Stimulated activated CD8-positive, alpha-beta memory T cell treated with anti-CD3 and anti-CD28 coated beads, Interleukin-7, amount 100 ng/mL, for 48 hours (primary cell): ENCODE measurements at places on chromosomes 5 and 9.

- no peak for DNase-seq
These were observed 1833.8 kb downstream of the EFNA5 start for GRCh38 chr5:105836887-105837286.

- DNase-seq: no peak
These were observed 375.0 kb upstream of the RFX3 start for GRCh38 chr9:3900673-3901318.

DNA sequence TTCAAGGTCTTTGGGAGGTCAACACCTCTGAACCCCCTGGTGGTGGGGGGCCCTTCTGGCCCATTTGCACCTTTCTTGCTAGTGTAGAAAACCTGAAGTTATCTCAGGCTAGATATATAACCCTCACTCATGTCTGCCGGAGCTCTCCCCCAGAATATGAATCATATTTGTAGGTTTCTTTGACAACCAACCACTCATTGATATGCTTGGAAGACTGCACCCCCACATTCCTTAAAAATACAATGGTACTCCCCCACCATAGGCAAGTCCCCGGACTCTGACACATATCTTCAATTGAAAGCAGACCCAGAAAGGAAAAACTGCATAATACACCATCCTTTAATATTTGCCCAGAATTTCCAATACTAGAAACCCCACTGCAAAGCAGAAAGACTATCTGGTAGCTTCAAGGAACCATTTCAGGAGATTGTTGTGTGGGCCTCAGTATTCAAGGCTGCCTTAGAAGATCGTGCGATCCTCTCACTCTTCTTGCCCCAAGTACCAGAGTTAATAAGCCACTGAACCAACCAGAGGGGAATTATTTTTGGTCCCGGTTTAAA lies 978 bp upstream of the UBE2B start:
- DNase-seq: no peak

GRCh38 chr5:78003450-78003849 lies 227.3 kb upstream of the TBCA start:
- no peak for DNase-seq

DNA sequence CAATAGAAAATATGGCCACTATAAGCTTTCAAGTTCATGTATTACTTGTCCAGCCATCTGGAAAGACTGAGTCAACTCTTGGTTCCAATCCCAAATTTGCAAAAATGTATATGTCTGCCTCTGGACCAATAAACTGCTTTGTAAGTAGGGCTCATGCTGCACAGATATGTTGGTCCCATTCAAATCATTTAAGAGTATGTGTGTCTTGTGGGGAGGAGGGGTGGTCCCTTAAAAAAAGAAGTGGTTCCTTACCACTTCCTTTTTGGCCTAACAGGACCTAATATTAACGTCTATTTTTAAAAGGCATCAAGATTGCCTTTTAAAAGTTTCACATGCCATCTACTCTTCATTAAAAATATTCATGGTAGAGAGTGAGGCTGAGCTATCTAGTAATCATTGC lies 214.9 kb downstream of the KCTD16 start:
- no peak for DNase-seq

- no peak for DNase-seq
These were observed 42.9 kb upstream of the SUB1 start for GRCh38 chr5:32542216-32543059.

DNA sequence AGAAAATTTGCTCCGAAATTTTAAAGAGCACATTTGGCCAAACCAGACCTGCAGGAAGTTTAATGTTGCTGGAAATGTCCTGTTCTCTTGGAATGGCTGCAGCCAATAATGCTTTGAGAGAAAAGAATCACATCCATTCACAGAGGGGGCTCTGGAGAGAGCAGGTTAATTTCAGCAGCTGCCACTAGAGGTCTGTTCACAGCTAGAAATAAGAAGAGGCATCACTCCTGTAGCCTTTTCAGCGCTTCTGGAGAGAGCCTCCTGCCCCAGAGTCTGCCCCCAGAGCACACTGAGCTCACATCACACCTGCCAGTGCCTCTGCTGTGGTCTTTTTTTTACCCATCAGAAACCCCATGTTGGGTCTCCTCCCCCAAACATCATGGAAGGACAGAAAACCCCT lies 124.8 kb upstream of the RAD23B start:
- no peak for DNase-seq

- DNase-seq: no peak
These were observed 8.5 kb downstream of the PCDH12 start for GRCh38 chr5:141949511-141949910.

- DNase-seq: no peak
These were observed 58.9 kb downstream of the IRF1 start for GRCh38 chr5:132431632-132432031.

DNA sequence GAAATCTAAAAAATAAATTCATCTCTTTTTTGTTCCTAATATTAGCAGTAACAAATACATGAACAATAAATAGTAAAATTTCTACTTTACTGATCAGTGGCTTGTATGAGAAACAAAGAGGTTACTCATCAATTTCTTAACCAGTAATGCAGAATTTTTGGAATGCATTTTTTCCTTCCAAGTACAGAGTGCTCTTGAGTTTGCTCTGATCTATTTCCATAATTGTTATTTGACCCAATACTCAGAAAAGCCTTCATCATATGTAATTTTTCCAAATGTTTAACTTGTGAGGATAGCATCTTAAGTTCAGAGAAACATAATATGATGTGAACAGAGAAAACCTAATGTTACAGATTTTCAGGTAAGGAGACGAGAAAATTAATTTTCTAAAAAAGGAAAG lies 47.3 kb downstream of the FBN2 start:
- no peak for DNase-seq

DNA sequence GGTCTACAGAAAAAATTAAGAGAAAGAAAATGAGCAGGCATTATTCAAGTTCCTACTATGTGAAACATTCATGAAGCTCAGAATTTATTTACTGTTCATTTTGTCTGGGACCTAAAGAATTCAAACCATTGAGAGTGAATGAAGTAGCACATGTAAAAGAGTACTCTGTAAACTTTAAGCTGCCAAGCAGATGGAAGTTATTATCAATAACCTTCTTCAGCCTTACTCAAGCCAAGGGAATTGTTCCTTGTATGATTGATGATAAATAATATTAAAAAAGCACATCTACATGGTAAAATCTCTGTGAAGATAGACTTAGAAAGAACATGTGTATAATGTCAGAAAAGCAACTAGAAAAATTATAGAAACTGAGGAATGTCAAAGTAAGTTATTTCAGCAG lies 17.8 kb upstream of the GLIS3 start:
- no peak for DNase-seq

- no peak for DNase-seq
These were observed 125.4 kb upstream of the SLC30A5 start for GRCh38 chr5:68968429-68968828.

DNA sequence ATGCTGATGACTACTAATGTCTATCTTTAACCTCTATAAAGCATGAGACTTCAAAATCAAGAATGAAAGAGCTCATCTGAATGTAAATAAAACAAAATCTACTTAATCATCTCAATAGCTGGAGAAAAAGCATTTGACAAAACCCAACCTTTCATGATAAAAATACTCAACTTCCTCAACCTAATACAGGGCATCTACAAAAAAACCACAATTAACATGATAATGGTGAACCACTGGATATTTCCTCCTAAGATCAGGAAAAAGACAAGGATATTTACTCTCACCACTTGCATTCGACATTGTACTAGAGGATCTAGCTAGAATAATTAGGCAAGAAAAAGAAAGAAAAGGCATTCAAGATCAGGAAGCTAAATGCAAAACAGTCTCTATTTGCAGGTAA lies 49.3 kb downstream of the FAM169A start:
- no peak for DNase-seq

GRCh38 chr5:98933445-98934072 lies 4.8 kb upstream of the CHD1 start:
- DNase-seq: no peak

- no peak for DNase-seq
These were observed 153.1 kb downstream of the FOCAD start for GRCh38 chr9:20837166-20837565.

DNA sequence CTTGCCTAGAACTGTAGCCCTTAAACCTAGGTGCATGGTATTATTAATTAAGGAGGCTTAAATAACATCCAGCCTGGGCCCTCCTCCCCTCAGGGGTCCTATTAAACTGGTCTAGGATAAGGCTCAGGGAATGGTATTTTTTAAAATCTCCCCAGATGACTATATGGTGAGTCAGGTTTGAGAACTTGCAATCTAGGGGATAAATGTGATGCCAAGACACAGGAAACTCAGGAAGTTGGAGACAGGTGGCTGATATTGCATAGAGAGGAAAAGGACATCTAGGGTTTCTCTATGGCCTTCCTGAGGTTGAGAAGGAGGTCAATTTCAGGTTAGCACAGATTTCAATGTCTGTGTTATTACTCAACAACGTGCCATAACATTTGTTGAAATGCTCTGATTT lies 581.0 kb downstream of the TLE1 start:
- no peak for DNase-seq

GRCh38 chr5:140041099-140041491 lies 2.0 kb downstream of the NRG2 start:
- DNase-seq: no peak

GRCh38 chr9:86503314-86503713 lies 149.1 kb upstream of the TUT7 start:
- no peak for DNase-seq

DNA sequence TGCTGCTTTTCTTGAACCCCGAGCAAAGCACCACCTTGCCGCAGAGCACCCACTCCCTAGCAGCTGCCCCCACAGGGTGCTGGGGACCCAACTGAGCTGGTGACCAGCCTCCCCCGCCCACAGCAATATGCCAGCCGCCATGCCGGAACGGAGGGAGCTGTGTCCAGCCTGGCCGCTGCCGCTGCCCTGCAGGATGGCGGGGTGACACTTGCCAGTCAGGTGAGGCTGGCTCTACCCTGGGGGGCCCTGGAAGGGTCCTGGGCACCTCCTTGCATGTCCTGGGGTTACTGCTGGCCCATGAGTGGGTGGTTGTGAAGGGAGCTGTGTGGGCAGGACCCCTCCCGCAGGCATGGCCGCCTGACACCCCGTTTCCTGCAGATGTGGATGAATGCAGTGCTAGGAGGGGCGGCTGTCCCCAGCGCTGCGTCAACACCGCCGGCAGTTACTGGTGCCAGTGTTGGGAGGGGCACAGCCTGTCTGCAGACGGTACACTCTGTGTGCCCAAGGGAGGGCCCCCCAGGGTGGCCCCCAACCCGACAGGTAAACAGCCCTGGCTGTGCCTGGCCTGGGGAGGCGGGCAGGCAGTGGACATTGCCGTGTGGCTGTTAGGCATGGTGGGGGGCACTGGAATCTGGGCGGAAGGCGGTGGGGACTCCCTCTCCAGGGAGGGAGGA lies 7.2 kb downstream of the EGFL7 start:
- DNase-seq: no peak
